ENCODE measurements at places on chromosomes 7 and 10.
A peak's percentile ranks its signal among the peaks of the same experiment; 100 is the strongest.

- DNase-seq = no peak
These were observed 55.1 kb downstream of the PDZD8 start for GRCh38 chr10:117320050-117320665.

DNA sequence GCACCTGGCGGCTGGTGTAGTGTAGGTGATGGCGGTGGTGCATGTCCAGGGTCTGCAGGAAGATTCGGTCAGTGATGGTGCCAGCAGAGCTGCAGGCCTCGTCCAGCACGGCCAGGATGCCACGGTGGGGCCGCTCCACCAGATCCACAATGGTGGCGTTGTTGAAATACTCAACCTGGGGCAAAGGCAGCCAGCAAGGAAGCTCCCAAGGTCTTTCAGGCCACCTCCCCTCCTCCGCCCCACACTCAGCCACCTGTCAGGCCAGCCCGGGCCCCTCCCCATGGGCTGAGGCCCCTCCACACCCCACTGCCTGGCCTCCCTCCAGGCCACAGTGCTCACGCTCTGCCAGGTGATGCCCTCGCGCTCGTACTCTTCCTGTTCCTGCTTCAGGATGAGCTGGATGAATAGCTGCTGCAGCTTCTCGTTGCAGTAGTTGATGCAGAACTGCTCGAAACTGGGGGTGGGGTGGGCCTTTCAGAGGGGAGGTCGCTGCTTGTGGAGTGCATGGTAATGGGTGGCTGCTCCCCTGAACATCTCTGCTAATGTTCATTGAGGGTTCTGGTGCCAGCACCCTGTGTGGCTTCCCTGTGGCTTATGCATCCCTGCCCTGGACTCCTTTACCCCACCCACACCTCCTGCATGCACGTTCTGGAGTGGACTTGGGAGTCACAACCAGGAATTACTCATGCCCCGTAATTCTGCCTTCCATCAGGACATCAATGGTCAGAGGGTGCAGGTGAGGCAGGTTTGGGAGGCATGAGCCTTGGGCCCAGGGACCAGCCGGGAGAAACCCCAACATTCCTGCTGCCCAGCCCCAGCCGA, 8.9 kb downstream of the MYO1G start:
- DNase-seq = no peak

DNA sequence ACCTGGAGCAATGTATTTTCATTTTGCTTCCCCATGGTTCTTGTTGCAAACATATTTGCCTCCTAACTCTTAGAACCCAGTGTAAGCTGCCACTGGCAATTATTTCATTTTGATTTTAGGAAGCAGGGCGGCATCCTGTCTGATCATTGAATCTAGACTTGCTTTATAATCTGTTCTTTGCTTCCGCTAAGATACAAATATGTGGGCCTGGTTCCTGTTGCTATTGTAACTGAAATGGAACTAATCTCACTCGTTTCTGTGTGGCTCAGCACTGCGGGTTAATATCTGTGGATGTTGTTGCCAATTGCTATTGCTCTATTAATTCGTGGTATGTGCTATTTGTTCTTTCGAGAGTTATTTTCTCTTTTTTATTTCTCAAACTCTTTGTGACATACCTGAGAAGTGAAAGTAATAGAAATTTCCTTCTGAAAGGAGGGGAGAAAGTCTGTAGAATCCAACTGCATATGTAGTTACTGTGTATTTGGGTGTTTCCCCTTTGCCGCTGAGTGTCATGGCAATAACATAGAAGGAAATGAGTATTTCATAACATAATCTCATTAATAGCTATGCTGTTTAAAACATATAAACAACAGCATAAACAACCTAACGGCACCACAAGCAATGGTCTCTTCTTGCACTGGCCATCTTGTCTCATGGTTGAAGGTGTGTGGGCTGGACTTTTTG, 62.4 kb downstream of the FZD1 start:
- DNase-seq = no peak

DNA sequence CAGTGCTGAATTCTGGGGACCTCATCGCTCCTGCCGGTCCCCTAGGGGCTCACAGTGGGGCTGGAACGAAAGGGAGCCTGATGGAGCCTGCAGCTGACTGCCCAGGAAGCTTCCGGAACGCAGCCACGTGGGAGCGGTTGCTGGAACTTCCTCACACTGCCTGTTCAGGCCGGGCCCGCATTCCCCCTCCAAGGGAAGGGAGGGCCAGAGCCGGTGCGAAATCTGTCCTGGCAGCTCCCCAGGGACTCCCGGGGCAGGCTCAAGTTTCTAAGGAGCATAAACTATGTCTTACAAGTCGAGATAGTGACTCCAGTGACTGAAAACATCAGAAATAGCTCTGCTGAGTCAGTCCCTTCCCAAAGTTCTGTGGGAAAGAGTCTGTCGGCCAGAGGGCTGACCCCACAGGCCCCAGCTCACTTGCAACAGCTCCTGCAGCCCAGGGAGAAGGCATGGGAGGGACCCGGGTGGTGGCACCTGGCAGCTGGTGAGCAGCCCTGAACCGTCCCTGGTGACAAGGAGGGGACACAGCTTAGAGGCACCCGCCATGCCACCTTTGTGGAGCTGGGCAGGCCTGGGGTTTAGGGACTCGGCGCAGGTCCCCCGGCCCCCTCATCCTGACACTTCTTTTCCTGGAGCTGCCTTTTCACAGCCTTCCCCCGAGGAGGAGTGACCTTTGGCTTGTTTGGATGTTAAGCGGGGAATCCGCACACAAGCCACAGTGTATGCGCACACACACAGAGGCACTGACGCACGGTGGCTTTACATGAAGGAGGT, 47.6 kb downstream of the PDGFA start:
- DNase-seq = peak; percentile 98

DNA sequence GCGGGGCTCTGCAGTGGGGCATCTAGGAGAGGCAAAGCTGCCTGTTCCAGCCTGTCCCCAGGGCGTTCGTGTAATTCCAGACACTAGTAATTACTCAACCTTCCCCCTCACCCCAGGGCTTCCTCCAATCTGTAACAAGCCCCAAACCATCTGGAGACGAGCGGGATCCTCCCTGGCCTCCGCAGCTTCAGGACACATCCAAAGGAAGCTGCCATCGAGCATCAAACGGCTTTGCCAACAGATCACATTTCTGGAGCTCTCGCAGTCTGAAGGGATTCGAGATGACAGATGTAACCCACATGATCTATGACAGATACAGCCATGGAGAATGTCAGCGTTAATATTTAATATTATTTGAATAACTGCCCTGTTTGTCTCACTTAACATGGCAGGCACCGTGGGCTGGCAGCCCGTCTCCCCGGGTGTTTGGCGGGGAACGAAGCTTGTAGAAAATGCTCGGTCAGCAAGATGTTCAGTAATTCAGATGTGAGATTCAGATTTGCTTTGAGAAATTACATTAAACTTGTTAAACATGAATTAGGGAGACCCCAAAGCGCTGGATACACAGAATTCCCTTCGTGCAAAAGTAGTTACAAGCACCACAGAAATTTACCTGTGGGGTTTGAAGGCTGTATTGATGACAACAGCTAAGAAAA, 108.5 kb upstream of the C7orf33 start:
- no peak for DNase-seq

DNA sequence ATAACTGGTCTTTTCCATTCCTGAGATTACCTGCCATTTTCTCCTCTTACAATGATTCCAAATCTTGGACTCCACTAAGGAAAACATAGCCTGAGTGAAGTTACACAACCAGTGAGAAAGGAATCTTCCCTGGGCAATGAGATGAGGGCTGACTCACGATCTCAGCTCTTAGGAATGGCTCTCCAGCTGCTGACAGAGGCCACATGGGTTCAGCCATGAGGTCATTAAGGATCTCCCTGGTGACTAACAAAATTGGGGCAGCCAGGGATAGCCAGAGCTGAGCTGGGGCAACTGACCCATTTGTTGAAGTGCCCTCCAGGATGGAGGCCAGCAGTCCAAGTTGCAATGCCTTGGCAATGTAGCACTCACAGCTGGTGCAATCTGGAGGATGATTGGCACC, 78.7 kb upstream of the MKLN1 start:
- peak; percentile 83 for DNase-seq

DNA sequence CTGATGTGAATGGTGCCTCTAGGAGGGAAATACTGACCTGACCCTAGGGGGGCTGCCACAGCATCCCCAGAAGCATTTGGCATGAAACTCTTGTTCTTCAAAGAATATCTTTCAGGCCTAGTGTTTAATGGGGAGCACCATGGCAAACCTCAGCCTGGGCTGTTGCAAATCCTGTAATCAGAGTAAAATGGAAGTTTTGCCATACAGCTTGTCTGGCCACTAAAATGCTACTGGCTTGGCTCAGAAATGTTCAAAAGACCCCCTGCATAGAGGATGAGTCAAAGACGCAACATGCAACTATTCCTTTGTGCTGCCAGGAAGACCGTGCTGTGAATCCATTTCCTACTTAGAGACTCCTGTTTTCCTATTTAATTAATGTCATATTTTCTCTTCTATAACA, 26.7 kb downstream of the HECW1 start:
- no peak for DNase-seq

GRCh38 chr10:100362570-100363496, 15.8 kb downstream of the SCD start:
- no peak for DNase-seq

- DNase-seq = no peak
These were observed 17.2 kb upstream of the BMPER start for GRCh38 chr7:33888166-33888565.

- no peak for DNase-seq
These were observed 113.3 kb downstream of the KCNMA1 start for GRCh38 chr10:77524281-77524711.

DNA sequence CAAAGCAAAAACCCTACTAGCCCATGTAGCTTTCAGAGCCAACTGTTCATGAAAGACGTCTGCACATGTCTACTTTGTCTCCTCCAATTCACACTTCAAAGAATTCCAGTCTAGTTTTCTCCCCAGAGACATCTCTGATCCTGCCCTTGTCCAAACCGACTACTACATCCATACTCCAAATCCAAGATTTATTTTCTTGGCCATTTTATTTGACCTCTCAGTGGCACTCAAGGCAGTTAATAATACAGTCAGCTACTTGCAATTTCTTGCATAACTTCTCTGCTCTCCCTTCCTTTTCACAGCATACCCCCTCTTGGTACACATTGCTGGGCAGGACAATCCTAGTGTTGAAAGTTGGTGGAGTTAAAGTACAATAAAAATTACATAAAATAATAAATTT, 170.9 kb upstream of the INHBA start:
- no peak for DNase-seq

DNA sequence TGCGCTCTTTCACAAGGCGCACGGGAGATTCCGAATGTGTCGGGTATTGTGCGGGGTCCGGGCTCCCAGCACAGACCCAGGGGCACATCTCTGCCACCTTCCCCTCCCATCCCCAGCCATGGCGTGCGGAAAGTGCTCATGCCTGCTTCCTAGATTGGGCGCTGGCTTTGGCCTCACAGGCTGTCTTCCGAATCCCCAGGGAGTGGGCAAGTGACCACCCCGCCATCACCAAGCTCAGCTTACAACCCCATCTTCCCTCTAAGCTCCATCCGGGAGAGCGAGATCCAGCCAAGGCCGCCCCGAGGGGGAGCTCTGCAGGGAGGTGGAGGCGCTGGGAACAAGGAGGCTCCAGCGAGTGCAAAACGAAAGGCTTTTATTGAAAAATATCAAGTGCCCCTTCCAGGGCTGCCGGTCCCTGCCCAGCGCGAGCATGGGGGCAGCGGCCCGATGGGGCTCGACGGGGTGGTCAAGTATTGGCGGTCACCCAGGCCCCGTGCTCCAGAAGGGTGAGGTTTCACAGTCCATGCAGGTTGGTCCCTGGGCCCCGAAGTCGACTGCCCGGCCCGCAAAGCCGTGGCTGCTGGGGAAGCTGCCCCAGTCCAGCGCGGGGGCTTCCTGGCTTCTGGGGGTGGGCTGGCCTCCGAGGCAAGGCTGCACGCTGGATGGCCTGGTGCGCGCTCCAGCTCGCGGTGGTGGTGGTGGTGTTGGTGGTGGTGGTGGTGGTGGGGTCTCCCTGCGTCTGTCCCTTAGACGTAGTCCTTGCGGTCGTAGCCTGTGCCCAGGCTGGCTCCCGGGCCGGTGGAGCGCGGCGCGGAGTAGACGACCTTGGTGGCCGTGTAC, 1.2 kb downstream of the CLDN3 start:
- DNase-seq = no peak

DNA sequence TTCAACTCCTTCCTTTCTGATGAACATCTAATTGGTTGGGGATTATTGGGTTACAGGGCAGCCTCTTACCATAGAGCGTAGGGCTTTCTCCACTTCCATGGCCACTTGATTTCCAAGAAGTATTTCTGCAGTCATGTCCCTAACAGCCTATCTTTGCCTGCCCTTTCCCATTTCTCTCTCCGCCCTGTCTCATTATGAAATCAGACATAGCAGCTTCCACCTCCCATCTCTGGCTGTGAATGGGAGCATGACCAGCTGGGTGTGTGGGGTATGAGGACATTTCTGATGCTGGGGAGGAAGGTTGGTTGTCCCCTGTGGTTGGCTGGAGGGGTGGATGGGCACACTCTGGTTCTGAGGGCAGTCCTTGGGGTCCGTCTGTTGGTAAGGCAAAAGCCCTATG, 41.2 kb downstream of the ADCYAP1R1 start:
- DNase-seq = peak; percentile 6

DNA sequence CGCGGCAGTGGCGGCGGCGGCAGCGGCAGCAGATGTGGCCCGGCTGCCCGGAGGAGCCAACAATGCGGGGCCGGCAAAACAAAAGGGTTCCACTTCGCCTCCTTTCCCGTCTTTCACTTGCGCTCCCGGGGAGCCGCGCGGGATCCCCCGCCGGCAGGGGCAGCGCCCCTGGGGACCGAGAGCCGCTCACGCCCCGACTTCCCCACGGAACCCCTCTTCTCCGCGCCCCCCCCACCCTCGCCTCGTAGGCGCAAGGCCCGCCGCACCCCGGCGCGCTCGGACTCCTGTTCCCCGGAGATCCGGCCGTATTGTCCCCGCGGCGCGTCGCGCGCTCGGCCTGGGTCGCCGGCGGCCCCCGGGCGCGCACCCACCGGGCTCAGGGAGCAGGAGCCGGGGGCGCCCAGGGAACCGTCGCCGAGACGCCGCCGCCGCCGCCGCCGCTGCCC, 854 bp downstream of the CTBP2 start:
- no peak for DNase-seq

DNA sequence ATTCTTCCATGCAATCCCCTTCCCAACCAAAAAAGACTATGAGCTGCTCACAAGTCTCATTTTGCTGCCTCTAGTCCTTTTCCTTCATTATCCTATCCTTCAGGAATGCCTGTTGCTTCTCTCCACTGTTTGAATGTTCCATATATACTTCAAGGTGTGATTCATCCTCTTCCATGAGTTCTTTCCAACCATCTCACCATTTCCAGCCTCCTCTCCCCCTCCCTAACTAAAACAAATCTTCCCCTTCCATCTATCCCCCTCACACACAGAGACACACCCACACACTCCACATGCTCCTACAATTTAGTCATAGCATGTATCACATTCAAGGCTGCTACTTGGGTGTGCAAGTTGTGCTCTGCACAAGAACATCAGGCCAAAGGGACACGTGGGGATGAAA, 254.3 kb downstream of the DYNC1I1 start:
- no peak for DNase-seq

DNA sequence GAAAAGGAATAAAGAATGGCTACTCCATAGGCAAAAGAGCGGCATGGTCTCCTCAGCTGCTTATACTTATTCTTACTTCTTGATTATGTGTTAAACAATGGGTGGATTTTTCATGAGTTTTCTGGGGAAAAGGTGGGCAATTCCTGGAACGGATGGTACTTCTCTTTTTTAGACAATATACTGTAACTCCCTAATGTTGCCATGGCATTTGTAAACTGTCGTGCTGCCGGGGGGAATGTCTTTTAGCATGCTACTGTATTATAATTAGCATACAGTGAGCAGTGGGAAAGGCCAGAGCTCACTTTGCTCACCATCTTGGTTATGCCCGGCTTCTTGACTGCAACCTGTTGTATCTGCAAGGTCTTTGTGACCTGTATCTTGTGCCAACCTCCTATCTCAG, 372.1 kb upstream of the AKR1E2 start:
- DNase-seq = no peak
